ENCODE measurements at places on chromosomes 4 and X.

DNA sequence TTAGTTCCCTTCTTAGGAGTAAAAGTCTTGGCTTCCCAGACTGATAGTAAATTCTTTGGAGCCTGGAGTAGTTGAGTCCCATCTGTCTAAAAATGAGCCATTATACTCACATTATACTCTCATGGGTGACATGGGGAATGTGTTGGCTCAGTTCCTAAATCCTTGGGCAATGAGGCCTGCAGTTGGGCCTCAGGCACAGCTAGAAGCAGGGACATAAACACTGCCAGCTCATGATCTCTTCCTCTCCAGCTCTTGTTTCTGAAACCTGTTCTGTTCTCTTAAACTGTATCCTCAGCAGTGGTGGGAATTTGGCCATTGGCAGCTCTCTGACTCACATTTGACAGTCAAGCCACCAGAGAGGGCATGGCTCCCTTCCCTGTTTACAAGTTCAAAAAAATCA lies 212.5 kb downstream of the SPATA18 start:
- DNase-seq = no peak
- no peaks in the 10 kb centered on the region for H3K36me3 ChIP-seq
- no peaks in the 10 kb centered on the region for H3K4me1 ChIP-seq
- no peak overlapping the region for H3K27ac ChIP-seq
- H3K4me3 ChIP-seq = no peak overlapping the region

GRCh38 chr4:121958777-121959176 lies 6.9 kb upstream of the TRPC3 start:
- DNase-seq = no peak
- no peaks in the 10 kb centered on the region for H3K4me1 ChIP-seq
- H3K27me3 ChIP-seq = no peaks in the 10 kb centered on the region

DNA sequence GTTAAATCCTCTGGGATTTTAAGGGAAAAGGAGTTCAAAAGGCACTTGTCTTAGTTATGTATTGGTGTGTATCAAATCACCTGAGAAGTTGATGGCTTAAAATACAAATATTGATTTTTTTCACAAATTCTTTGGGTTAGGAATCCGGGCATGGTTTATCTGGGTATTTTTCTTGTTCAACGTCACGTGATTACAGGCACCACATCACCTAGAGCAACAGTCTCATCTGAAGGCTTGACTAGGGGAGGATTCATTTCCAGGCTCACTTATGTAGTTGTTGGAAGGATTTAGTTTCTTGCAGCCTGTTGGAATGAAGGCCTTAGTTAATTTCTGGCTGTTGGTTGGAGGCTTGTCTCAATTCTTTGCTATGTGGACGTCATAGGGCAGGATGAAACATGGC lies 326.1 kb downstream of the STIM2 start:
- peaks cover 12% of the 10 kb centered on the region for H3K27me3 ChIP-seq
- H3K4me3 ChIP-seq = no peak overlapping the region
- no peak overlapping the region for H3K27ac ChIP-seq
- DNase-seq = no peak
- H3K36me3 ChIP-seq = no peaks in the 10 kb centered on the region

DNA sequence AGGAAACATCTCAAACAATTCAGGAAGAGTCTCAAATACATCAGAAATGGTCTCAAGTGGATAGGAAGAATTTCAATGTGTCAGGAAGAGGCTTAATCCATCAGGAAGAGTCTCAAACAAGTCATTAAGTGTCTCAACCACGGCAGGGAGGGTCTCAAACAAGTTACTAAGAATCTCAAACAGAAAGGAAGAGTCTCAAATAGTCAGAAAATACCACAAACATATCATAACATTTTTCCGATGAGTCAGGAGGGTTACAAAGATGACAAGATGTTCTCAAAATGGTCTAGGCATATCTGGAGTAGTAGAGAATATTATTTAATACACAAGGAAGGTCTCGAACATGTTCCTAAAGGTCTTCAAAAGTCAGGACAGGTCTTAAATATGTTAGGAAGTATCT lies 109.3 kb upstream of the USP9X start:
- H3K27me3 ChIP-seq = no peaks in the 10 kb centered on the region
- H3K36me3 ChIP-seq = peaks cover 1% of the 10 kb centered on the region
- H3K4me3 ChIP-seq = no peak overlapping the region
- DNase-seq = no peak

GRCh38 chr4:137608085-137608484 lies 75.8 kb upstream of the PCDH18 start:
- H3K27ac ChIP-seq = no peak overlapping the region
- H3K4me3 ChIP-seq = no peak overlapping the region
- no peak for DNase-seq
- H3K27me3 ChIP-seq = no peaks in the 10 kb centered on the region
- H3K4me1 ChIP-seq = no peaks in the 10 kb centered on the region

All from activated naive CD4-positive, alpha-beta T cell treated with anti-CD3 and anti-CD28 coated beads for 36 hours (primary cell).